Stimulated activated CD4-positive, alpha-beta T cell treated with anti-CD3 and anti-CD28 coated beads, Interleukin-12 subunit alpha, Interleukin-12 subunit beta, amount 100 ng/mL, for 24 hours (primary cell): ENCODE measurements at places on chromosomes 4 and X.

DNA sequence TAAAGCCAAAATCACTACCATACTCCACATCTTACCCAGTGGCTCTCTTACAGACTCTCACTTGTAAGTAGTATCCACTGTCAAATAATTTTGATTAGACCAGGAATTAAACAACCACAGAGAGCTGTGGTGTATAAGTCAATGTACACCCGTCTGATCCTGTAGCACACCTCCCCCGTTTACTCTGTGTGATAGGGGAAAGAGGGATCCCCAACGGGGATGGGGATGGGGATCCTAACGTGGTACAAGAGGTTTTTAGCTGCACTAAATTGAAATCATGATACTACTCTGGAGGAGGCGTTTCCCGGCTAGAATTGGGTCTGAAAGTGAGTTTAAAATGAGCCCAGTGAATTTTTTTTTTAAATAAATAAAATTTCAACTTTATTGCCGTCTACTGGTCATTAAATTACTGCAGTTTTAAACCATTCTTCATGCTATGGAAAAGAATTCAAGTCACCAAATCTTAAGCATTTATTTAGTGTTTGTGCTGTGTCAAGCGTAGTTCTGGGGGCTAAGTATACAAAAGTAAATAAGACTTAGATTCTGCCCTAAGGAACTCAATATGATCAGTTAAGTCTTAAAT is 76.6 kb downstream of the INTS12 start:
- no peak for DNase-seq

DNA sequence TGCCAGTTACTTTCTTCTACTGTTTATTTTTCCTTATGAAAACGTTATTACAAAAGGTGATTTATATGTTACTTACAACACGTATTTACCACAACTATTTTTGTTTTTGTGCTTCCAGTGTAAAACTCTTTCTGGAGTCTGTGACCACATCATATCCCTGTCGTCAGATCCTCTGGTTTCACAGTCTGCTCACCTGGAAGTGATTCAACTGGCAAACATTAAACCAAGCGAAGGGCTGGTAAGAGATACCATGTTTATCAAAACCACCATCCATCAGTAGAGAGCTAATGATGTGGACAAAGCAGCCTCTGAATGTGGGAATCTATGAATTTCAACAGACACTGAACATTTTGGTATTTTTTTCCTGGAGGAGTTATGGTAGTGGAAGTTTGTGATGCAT is 116.1 kb downstream of the CNKSR2 start:
- DNase-seq: no peak

GRCh38 chrX:43971966-43972961 is 926 bp downstream of the NDP start:
- DNase-seq: no peak

GRCh38 chr4:4480685-4481398 is 61.0 kb downstream of the STX18 start:
- no peak for DNase-seq

DNA sequence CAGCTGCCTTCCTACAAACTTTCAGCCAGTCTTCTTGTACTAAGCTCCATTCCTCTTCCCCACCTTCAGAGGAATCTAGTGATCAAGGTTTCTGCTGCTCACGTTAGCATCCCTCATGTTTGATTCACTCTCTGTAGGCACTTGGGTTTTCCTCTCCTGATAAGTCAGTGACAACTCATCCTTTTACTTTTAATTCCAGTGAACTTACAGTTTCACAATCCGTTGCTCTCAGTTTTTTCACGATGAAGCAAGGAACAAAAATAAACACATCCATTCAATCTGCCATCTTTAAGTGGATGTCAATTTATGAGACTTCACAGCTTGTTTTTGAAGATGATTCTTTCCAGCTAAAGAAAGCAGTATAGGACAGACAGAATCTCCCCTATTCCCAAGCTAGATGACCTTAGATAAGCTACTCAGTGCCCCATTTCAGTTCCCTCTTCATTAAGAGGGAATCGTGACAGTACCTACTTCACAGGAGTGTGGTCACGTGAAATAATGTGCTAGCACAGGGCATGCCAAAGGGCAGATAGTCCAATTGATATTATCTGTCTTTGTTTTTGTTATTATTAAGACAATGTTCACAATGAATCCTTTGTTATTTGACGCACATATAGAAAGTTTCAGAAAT is 234.3 kb downstream of the PALLD start:
- no peak for DNase-seq

- no peak for DNase-seq
Observed at GRCh38 chrX:17861489-17862011, 452 bp upstream of the RAI2 start.

GRCh38 chr4:98469771-98470170 is 188.6 kb downstream of the TSPAN5 start:
- no peak for DNase-seq

DNA sequence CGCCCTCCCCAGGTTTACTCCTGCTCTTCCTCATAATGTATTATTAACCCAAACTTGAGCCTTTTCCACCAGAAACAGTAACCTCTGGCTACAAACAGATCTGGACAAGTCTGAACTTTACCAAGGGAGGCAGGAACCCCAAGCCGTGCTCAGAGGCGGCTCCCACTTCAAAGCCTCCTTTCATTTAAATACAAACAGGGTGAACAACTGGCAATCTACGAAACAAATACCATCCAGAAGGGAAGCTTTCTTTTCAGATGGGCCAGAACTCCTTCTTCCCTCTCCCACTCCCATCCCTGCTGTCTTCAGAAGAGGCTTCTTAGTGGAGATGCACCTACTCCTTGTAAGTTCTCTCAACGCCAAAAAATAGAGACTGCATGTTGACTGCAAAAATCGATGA is 2.1 kb upstream of the GPC4 start:
- no peak for DNase-seq

- no peak for DNase-seq
Observed at GRCh38 chrX:131405497-131405896, 116.4 kb upstream of the IGSF1 start.

GRCh38 chr4:185328586-185328985 is 67.1 kb downstream of the LRP2BP start:
- no peak for DNase-seq

- no peak for DNase-seq
Observed at GRCh38 chr4:2808001-2808400, 15.1 kb downstream of the SH3BP2 start.

DNA sequence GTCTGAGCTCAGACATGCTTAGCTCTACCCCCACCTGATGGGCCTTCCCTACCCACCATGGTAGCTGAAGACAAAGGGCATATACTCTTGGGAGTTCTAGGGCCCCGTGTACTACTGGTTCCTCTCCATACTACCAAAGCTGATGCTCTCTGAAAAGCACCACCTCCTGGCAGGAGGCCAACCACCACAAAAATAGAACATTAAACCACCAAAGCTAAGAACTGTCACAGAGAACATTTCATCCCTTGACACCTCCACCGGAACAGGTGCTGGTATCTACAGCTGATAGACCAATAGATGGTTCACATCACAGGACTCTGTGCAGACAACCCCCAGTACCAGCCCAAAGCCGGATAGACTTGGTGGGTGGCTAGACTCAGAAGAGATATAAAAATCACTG is 13.4 kb downstream of the EDA2R start:
- no peak for DNase-seq

GRCh38 chr4:182307746-182308145 is 64.5 kb downstream of the TENM3 start:
- DNase-seq: no peak

DNA sequence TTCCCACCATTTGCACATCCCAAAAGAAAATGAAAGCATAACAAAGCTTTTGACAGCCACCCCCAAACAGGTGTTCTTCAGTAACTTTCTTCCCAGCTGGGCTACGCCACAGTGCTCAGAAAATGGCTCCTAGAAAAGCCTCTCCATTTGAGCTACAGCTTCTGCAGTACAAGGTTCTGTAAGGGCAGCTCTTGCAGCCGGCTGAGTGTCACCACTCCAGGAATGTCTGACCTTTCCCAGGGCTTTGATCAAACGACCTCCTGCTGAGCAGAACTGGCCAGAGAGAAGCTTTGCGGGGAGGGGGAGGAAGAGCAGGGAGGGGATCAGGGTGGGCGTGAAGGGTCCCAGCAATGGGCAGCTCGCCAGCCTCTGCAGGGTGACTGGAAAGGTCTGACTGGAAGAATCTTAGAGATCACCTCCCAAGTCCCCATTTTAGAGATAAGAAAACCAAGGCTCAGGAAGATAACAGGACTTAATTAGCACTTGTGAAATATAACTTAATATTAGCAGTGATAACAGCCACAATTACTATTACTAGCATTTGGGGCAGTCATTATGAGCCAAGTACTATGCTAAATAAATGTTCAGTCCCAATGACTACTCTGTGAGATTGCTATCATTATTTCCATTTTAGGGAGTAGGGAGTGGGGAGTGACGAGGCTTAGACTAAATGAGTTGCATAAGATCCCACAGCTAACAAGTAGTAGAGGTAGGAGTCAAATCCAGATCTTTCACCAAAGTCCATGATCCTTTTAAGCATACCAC is 51.1 kb downstream of the LEF1 start:
- no peak for DNase-seq

DNA sequence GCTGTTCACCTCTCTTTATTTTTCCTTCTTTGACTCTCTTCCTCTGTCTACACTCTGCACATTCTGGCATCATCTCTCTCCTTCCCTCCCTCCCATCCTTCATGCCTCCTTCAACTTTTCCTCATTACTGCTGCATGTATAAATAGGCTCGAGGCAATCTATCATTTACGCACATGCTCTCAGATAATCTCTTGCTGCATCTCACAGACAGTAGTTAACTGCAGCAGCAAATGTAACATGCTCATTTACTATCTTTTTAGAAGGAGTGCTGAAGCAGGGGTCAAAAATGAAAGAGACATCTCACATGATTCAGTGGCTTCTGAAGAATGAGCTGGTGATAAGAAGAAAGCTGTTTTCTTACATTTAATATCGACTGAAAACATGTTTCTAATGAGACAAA is 127.7 kb downstream of the RASL11B start:
- no peak for DNase-seq

DNA sequence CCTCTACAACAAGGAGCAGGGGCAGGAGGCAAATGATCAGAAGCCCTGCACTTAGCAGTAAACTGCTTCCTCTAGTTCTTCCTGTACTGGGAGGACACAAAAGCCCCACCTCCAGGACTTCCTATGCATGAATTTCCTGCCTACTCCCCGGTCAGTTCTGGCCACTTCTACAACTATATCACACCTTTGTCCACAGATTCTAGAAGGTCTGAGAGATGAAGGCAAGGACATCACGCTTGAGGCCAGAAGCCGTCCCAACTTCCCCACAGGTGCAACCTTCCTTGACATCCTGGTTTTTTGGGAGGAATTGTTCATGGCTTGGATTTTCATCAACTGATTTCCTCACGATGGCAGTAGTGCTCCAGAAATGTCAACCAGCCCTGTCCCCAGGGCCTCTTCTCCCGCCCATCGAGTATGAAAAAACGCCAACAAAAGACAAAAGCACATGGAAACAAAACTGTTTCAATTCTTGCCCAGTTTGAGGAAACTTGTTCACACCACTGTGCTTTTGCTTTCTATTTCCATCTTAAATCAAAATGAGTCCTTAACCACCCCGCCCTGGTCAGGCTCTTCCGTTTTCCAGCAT is 206.5 kb upstream of the STK26 start:
- DNase-seq: peak; percentile 44

DNA sequence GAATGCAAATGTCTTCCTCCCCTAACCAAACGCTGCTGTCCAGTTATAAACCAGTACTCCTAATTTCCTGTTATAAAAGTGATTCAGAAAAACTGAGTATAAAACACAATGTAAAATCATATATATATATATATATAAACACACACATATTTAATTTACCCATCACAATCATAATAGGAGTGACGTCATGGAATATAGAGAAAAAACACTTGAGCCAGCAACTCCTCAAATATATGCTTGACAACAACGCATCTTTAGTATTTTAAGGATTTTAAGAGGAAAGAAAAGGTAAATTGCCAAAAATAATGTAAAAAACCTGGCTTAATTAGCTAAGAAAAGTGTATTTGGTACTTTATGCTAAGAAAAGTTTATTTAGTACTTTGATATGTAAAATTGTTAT is 2701.7 kb downstream of the PCDH7 start:
- no peak for DNase-seq

- DNase-seq: no peak
Observed at GRCh38 chr4:3010998-3011397, 47.6 kb downstream of the GRK4 start.

DNA sequence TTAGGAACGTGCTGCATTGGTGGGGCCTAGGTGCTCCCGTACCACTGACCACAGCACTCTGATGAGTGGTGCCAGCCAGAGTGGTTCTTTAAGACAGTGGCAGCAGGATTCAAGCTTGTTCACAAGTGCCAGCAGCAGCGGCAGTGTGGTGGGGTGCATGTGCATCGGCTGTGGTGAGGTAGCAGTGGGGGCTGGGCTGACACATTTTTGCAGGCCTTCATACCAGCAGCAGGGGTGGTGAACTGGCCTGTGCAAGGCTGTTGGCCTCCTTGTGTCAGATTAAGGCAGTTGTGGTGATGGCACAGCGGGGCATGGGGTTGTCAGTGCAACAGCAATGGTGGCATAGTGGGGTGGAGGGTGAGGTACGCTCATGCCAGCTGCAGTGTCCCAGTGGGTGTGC is 131.4 kb downstream of the PABPC4L start:
- no peak for DNase-seq

- DNase-seq: no peak
Observed at GRCh38 chr4:103478734-103479133, 241.1 kb downstream of the TACR3 start.

DNA sequence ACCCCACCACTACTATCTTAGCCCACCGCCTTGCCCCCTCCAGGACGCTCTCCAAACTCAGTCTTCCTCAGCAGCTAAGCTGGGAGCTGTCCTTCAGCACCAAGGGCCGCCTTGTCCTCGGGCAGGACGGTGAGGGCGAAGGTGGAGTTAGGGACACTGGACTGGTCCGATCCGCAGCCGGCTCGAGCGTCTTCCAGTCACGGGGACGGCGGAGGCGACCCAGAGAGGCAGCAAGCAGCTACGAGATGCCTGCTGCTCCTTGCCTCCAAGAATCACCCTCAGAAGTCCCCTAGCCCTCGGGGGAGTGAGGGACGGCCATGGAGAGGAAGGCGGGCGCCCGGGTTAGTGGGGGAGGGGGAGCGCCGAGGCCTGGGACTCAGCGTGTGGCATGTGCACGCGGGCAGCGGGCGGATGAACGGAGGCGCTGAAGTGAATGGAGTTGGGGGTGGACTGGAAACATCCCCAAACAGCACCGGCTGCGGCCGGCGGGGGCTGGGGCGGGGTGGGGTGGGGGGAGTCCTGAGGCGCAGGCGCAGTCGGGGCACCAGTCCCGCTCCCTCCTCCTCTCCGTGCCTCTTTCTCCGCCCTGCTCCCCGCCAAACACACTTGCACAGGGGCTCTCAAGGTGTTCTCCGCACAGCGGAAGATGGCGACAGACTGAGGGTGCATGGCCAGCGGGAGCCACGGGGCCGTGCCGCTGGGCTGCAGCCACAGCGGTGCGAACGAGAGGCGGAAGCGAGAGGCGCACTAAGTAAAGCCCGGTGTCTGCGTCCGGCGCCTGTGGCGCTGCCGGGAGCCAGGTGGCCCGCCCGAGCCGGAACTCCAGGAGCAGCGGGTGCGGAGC is at the start of gene NALF2:
Gene NALF2, plus strand, starts transcription at position 545 of the 844 bp plus-strand sequence. CDS start 957 bp downstream, outside the sequence.
- DNase-seq: no peak

GRCh38 chr4:99507762-99508161 is 3.1 kb upstream of the C4orf17 start:
- no peak for DNase-seq

- DNase-seq: no peak
Observed at GRCh38 chrX:135984256-135984655, 979 bp upstream of the SLC9A6 start.
